ENCODE measurements at places on chromosomes 3 and 15.

- DNase-seq: no peak
These were observed 54.7 kb downstream of the OXNAD1 start for GRCh38 chr3:16319723-16320122.

GRCh38 chr3:102104033-102104432, 254.7 kb downstream of the NFKBIZ start:
- DNase-seq: no peak

DNA sequence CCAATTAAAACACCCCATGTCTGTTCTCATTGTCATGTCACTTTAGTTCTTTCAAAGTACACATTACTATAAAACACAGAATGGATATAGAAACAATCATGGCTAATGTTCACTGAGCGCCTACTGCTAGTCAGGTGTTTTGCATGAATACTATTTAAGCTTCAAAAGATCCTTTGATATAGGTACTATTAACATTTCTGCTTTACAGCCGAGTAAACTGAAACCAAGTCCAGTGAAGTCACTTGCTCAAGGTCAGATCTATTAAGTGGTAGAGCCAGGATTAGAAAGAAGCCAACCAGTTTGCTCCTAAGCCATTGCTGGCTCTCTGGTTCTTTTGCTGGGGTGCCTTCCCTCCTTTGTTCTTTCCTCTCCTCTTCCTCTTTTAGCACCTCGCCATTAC, 32.4 kb upstream of the NMNAT3 start:
- no peak for DNase-seq

DNA sequence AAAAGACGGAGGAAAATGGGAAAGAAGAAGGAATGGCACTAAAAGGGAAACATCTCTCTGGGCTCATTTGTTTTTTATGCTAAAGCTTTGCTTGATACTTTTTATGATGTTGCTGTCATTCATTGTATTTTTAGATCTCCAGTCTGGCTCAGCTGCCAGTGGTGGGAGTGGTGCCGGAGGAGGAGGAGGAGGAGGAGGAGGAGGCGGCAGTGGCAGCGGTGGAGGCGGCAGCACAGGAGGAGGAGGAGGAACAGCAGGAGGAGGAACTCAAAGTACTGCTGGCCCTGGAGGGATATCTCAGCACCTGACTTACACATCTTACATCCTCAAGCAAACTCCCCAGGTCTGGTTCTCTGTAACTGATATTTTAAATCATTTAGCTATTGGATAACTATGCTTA, 49.6 kb downstream of the MAP6D1 start:
- DNase-seq: no peak

GRCh38 chr3:74288761-74289160, 325.7 kb downstream of the CNTN3 start:
- DNase-seq: no peak

DNA sequence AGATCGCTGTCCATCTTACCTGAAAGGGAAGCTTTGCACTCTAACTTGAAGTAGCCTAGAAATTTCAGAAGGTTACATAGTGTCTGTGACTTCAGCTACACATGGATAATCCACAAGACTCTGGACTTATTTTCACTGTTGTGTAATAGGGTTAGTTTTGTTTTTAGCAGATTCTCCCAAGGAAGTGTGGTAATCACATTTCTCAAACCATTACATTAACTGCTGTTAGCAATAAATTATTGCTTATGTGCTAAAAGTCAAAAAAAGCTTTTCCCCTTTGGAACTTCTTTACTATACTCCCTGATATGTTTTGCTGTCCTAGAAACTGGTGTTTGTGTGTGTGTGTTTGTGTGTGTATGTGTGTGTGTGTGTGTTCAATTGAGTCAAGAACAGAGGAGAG, 351.8 kb upstream of the TPRG1 start:
- DNase-seq: no peak

- peak; percentile 84 for DNase-seq
These were observed 17.0 kb downstream of the TOPBP1 start for GRCh38 chr3:133644768-133645167.

GRCh38 chr3:129259612-129260477, 10.4 kb downstream of the COPG1 start:
- DNase-seq: no peak

GRCh38 chr15:83998486-83998885, 237.1 kb upstream of the GOLGA6L4 start:
- DNase-seq: no peak

DNA sequence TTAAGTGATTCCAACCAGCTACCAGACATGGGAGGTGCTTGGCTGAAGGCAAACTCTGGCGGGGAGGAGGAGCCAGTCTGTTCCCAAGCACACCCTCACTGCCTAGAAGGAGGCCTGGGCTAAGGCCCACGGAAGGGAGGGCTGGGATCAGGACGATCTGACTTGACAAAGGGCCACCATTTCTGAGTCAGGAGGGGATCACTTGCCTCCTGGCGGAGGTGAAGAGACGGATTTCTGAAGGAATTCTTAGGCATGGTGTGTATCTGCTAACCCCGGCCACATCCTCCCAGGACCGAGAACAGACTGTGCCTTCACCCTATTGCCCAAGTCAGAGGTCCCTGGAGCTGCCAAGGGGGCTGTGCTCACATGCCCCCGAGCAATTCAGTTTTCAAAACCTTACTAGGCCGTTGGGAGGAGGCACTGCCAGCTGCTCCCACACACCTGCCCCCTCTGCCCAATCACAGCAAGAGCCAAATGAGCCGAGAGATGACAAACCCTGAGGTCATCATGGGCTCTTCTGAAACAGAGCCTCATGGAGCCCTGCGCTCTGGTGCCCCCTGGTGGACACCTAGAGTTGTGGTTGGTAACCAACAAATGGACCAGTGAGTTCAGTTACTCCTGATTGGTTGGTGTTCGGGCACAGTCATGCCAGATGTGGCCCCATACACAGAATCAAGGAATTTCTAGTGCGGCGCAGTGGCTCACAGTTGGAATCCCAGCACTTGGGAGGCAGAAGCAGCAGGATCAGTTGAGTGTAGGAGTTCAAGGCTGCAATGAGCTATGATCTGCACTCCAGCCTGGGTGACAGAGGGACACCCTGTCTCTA, 6.5 kb upstream of the TNK2 start:
- DNase-seq: peak; percentile 92

GRCh38 chr15:85456798-85457197, 76.4 kb downstream of the AKAP13 start:
- DNase-seq: no peak
